ENCODE measurements at places on chromosomes 13 and 19. TPM values are rescaled to one million over a fixed set of nuclear protein-coding genes. Genes with fewer than 3 reads are reported as not detected.

Gene ZNF599
- total RNA-seq: 6.4 TPM

Gene ZNF577
- total RNA-seq: 11.1 TPM

Gene C19orf81
- 1.1 TPM for total RNA-seq

Gene AP1M2
- not detected for total RNA-seq

Gene ZNF763
- 7.5 TPM for total RNA-seq

Gene URAD
- total RNA-seq: not detected

Gene HOOK2
- total RNA-seq: 11.5 TPM

Gene CCDC70
- total RNA-seq: not detected

Gene ZNF506
- 18.5 TPM for total RNA-seq

Gene PNMA8A
- 2.2 TPM for total RNA-seq

Gene ZBTB32
- not detected for total RNA-seq

Gene ZNF98
- total RNA-seq: 1.6 TPM

Gene IFNL2
- not detected for total RNA-seq

- DNase-seq: no peak
Measured at GRCh38 chr13:114035186-114035582, 61.3 kb upstream of the C13orf46 start.

- no peak for DNase-seq
Measured at GRCh38 chr19:13931391-13932148, 6.6 kb downstream of the PODNL1 start.

- DNase-seq: no peak
Measured at GRCh38 chr13:28041031-28041461, 52.6 kb upstream of the URAD start.

- no peak for DNase-seq
Measured at GRCh38 chr19:6204212-6204611, 68.7 kb downstream of the ACSBG2 start.

DNA sequence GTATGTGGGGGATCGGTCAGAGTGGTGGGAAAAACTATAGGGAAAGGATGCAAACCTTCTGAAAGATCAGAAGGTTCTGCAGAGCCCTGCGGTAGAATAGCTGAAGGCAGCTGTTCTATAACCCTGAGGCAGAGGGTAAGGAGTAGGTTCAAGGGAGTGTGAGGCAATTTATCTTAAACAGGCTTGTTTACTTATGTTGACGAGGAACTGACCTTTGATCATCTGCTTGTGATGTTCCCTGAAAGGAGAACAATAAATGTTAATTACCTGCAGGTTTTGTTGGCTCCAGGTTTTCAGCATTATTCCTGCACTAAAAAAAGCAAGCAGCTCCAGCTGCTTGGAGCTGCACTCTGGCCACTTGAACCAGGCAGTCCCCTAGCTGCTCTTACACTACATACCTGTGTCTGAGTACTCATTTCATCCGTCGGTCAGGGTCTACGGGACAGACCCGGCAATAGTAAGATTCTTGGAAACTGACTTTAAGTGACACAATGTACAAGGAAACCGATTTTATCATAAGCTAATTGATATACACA, 202.1 kb downstream of the TBC1D4 start:
- DNase-seq: no peak

DNA sequence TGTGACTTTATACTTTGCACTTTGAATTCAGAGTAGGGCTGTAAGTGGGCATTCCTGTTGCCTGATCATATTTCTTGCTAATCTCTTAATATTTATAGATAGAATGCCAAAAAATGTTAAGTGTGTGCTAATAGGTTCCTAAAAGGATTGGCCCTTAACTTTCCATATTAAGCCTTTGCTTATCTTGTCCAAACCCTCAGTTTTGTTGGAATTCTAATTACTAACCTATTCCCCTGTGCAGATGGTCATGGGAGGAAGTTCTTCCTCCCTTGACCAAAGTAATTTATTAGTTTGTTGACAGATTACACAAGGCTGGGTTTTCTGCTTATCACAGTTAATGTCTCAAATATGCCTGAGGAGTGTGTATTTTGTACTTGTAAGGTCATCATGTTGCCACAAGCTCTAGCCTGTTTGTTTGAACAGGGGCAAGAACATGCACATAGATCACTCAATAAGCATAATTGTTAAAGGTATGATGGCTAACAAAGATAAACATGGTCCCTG, 541.1 kb upstream of the SPRY2 start:
- DNase-seq: no peak

DNA sequence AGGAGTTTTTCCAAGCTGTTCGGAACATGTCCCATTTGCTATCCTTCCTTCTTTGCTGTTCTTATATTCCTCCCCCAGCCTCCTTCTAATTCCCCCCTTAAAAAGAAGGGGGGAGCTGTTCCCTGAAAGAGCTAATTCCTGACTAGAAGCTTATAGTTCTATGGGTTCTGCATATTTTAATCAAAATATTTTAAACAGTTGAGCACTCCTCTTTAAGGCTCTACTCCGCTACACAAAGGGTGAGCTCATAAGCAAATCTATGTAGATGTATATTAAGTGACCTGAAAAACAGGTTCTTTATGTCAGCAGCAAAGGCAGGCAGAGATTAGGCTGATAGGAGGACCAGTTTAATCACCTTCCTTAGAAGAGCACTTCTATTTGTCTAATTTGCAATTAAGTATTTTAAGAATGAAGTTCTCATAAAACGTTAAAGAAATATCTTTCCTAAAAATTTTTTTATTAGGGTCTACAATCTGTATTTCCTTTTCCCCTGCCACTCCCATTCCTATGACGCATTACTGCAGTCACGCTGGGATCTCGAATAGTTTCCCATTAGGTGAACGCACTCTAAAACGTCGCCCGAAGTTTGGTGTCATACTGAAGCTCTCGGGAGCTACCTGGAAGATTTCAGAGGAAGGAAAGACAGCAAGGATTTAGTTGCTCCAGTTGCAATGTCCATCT, 5.2 kb downstream of the EFNB2 start:
- DNase-seq: no peak

DNA sequence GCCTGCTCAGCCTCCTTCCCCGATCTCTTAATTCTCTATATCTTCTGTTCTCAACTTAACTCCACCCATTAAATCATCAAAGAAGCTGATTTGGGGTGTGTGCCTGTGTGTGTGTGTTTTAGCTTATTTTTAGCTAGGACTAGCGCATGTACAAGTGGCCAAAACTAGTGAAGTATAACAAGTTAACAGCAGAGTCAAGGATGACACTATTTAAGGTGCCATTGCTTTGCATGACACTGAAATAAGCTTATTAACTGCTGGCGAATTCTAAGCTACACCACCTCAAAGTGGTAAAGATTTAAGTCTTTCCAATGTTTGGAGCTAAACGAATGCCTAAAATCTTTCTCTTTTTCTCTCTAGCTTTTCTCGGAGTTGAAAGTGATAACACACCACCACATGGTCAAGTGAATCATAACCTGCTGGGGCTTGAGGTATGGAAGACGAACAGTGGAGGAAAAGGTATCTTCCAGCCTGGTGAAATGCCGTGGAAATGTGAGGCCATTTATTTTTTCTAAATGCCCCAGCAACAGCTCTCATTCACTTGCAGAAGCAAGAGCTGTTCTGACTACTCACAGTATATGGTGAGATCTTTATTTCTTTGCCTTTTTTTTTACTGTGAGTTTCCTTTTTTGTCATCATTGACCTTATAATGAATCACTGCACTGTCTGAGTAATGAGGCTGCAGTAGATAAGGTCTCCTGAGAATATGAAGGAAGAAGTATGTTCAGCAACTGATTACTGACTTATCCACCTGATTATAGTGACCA, 570.3 kb downstream of the PCDH9 start:
- DNase-seq: no peak

DNA sequence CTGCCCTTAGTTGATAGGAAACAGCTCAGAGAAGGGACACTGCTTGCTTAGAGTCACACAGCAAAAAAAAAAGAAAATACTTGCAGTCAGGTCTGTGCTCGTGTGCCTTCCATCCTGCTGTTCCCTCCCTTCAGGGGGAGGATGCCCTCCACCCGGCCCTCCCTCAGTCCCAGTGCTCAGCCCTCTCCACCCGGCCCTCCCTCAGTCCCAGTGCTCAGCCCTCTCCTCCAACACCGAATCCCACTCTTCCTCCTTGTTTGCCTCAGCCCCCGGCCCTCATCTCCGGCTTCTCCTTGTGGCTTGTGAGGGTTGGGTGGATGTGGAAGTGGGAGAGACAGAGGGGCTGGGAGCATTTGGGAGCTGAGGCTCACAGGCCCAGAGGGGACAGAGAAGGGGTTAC, 5.8 kb downstream of the TFPT start:
- DNase-seq: no peak

DNA sequence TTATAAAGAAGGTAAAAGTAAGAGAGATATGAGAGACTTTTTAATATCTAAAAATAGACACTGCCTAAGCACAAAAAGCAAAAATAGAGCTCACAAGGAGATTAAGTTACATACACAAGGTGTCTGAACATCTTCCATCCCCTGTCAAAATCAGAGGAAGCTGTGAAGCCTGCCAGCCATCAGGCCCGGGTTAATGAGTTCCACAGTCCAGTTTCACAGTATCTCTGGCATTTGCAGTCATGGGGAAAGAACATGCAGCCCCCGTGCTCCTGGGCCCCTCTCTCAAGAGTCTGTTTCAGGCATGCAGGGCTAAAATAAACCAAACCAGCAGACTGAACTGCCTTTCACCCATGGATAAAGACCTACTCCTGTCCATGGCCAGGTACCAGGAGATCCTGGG, 79.2 kb downstream of the TBC1D4 start:
- no peak for DNase-seq
